ENCODE measurements at places on chromosomes 1 and 21.

DNA sequence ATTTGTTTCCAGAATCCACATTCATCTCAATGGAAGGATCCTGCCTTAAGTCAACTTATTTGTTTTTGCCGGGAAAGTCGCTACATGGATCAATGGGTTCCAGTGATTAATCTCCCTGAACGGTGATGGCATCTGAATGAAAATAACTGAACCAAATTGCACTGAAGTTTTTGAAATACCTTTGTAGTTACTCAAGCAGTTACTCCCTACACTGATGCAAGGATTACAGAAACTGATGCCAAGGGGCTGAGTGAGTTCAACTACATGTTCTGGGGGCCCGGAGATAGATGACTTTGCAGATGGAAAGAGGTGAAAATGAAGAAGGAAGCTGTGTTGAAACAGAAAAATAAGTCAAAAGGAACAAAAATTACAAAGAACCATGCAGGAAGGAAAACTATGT lies 2.6 kb downstream of the GADD45A start:
- peak; percentile 11 for DNase-seq

GRCh38 chr1:219761208-219761860 lies 148.4 kb upstream of the ZC3H11B start:
- DNase-seq, result no peak

GRCh38 chr21:36835383-36835795 lies 131.1 kb downstream of the HLCS start:
- no peak for DNase-seq

GRCh38 chr21:17359781-17360180 lies 153.1 kb upstream of the CXADR start:
- no peak for DNase-seq

GRCh38 chr1:241208910-241209379 lies 148.1 kb downstream of the RGS7 start:
- no peak for DNase-seq

GRCh38 chr1:49197081-49197480 lies 420.4 kb upstream of the BEND5 start:
- DNase-seq, result no peak

DNA sequence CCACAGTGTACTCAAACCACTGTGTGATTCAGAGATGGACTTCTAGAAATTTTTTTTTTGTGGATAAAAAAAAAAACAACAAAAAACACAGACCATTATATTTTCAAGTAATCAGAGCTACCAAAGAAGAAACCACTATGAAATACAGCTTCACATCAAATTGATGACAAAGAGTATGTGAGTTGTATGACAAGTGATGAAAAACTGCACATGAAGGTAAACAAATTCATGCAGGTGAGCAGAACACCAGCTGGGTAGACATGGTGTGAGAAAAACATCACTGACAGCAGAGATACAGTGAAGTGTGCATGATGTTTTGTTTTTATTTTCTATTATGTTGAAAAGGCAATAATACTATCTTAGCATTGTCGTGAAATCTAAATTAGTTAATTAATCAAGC lies 8.0 kb upstream of the PTPRC start:
- DNase-seq, result no peak

DNA sequence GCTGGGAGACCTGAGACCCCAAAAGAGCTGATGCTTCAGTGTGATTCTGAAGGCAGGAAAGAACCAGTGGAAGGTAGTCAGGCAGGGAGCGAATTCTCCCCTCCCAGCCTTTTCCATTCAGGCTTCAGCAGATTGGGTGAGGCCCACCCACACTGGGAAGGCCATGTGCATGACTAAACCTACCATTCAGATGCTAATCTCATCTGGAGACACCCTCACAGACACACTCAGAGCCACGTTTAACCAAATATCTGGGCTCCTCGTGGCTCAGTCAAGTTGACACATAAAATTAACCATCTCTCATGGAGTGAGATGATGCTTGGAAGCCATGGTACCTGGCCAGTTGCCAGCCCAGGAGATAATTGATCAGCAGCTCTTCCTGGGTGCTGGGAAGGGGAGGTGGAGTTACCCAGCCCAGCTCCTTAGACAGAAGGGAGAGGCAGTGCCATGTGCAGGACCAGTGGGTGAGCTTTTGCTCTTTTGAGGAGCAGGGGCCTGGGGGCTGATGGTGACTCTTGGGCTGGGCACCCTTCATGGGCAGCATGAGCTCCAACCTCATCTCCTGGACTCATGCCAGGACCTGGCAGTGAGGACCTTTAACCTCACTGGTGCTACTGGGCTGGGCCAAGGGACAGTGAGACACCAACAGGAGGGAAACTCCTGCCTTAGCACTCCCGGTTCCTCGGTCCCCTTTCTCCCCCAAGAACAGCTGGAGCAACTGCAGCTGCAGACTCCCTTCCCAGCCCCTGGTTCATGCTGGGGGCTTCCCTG lies 89.0 kb upstream of the ACTL8 start:
- DNase-seq, result no peak

DNA sequence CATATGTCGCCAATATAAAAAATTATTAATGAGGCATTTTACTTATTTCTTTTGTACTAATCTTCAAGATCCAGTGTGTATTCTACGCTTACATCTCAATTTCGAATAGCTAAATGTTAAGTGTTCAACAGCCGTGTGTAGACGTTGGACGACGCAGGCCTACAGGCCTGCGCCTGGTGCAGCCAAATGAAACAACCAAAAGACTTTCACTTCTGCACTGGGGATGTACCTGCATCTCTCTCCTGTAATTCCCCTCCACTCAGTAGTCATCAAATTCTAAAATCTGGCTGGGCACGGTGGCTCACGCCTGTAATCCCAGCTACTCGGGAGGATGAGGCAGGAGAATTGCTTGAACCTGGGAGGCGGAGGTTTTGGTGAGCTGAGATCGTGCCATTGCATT lies 76.8 kb upstream of the HNRNPU start:
- no peak for DNase-seq

GRCh38 chr1:64111787-64112186 lies 91.6 kb upstream of the UBE2U start:
- no peak for DNase-seq

Measured in inflammatory macrophage treated with lipopolysaccharide for 1 hour (primary cell).